ENCODE measurements at places on chromosomes 12 and 14. TPM values are rescaled to one million over a fixed set of nuclear protein-coding genes. Genes with fewer than 3 reads are reported as not detected.

Gene RNASE1
- 230 TPM for total RNA-seq

- no peak for DNase-seq
Observed at GRCh38 chr14:92922883-92923743, at the start of gene CHGA. Gene CHGA, plus strand, starts transcription at chr14:92923150. Its CDS starts 210 bp downstream, at chr14:92923360.

DNA sequence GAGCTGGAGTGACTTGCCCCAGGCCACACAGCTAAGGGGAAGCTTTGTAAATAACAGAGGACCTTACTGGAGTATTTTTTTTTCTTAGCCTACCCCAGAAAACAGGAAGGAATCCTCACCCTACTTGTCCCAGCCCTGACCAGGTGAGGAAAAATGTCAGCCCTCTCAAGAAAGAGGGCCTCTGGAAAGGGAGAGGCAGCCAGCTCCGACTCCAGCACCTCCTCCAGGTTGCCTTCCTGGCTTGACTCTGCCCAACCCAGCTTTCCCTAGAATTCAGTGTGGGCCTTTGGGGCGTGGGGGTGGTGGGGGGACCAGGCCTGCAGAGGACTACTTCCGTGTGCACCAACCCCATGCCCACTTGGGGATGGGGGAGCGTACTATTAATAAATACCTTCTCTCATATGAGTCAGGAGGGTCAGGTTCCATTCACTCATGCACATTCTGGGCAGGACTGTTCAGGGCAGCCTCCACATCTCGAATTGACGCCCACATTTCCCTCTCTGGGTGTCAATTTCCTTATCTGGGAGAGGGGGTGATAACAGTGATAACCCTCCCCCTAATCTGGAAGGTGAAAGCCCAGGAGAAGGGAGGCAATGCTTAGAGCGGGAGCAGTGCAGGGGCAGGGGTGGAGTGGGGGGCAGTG, 5.2 kb downstream of the RHOF start:
- DNase-seq: no peak

DNA sequence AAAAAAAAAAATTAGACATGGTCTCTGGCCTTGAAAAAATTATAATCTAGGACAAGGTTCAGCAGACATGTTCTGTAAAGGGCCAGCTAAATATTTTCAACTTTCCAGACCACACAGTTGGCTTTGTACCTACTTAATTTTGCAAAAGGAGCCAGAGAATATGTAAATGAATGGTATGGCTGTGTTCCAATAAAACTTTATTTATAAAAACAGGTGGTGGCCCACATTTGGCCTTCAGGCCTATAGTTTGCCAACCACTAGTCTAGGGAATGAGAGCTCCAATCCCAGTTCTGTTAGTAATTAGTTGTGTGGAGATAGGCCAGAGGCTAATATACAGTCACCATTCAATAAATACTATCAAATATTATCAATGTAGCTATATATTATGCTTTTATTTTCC, 29.3 kb upstream of the PWP1 start:
- DNase-seq: no peak

DNA sequence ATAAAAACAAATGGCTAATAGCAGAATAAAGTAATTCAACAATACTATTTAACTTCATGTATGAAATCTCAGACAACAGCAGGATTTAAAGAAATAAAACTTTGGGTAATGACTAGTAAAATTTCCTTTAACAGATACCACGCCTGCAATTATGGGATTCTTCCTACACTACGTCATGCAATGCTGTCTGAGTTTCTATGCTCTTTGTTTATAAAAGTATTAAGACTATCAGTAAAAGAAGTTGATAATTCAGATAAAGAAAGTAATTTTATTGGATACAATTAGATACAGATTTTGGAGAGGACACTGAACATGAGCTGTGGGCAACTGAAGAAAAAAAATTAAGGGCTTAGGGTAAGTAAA, 308.4 kb upstream of the LRFN5 start:
- DNase-seq: no peak

- no peak for DNase-seq
Observed at GRCh38 chr14:99360774-99361595, 89.0 kb upstream of the BCL11B start.

Gene FGD4
- total RNA-seq: 13.5 TPM

- no peak for DNase-seq
Observed at GRCh38 chr12:69851976-69852375, 26.9 kb downstream of the MYRFL start.

GRCh38 chr14:69260861-69261564, 1.1 kb downstream of the GALNT16 start:
- DNase-seq: no peak

Gene KRT78
- not detected for total RNA-seq

DNA sequence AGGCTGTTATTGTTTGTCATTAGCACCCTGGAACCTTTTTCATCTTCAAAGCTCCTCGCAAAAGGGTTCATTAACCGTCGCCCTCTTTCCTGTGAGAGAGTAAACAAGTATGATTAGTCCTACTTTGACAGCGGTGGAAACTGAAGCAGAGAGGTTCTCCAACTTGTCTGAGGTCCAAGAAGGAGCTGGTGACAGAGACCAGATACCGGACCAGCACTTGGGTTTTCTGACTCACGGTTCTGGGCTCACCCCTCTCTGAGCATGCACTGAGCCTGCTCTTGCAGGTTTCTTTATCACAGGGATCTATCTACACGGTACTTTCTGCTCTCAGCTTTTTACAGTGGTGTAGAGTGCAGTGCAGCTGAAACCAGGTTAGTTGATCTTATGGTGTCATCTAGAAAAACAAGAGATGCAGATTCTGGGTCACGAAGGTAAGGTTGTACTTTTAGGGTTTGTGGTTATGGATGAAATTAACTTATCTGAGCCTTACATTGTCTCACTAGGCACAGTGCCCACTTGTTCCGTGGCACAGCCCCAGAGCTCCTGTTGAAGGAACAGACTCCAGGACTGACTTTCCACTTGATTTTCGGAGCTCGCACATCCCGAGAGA, 62.1 kb downstream of the PPP2R5C start:
- no peak for DNase-seq

GRCh38 chr12:68234140-68234539, 8.5 kb upstream of the IL26 start:
- no peak for DNase-seq
